Activated CD4-positive, alpha-beta T cell treated with anti-CD3 and anti-CD28 coated beads, Interleukin-2, amount 10 ng/mL, durations not matched to agents 7 days and 5 days (primary cell): ENCODE measurements at places on chromosomes 12 and 14.

DNA sequence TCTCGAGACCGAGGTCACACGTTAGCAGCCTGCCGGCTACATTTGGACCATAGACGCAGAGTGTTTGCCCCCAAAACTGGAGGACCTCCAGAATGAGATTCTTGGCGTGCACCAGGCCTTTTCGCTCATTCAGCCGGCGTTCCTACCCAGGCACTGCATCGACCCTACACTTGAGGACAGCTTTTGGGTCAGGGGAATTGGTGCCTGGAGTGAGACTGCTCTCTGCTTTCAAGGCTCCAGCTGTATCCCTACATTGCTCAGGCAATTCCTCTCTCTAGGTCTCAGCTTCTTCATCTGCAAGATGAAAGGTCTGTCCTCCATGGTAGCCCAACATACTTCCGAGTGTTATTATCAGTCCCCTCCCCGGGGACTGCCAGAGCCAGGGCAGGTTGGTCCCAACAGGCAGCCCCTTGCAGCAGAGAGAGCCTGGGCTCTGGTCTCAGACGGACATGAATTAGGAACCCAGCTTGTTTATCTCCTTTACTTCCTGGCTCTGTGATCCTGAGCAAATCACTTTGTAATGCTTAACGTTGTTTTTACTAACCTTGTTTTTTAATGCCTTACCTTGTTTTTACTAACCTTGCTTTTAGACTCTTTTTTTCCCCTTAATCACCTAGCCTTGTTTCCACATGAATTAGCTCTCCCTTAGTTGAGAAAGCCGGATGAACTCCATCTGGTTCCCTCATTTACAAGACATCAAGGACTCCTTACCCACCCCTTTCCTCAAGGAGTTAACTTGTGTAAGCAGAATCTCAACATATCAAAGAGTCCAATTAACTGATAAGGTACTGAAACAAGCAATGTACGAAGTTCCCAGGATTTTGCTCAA lies 892 bp downstream of the TCHP start:
- DNase-seq = peak; percentile 11

- DNase-seq = no peak
Measured at GRCh38 chr12:132490422-132491137, 629 bp downstream of the FBRSL1 start.

GRCh38 chr12:27627123-27627852 lies 69.0 kb upstream of the REP15 start:
- no peak for DNase-seq

DNA sequence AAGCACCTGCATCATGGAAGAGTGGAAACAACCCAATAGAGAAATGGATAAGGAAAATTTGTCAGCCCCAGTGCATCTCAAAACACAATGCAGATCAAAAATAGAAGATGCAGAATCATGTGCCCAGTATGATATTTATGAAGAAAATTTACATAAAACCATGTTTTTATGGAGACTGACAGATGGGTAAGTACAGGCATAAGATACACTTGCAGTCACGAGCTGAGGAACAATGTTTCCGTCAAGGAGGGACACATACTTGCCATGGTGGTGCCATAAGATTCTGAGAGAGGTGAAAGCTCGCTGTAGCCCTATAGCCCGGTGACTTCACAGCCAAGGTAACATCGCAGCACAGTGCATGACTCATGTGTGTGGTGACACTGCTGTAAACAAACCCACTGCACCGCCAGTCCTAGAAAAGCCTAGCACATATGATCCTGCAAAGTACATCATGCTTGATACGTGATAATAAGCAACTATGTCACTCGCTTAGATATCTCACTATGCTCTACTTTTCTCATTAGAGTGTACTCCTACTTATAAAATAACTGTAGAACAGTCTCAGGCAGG lies 112.6 kb downstream of the RIMBP2 start:
- no peak for DNase-seq

DNA sequence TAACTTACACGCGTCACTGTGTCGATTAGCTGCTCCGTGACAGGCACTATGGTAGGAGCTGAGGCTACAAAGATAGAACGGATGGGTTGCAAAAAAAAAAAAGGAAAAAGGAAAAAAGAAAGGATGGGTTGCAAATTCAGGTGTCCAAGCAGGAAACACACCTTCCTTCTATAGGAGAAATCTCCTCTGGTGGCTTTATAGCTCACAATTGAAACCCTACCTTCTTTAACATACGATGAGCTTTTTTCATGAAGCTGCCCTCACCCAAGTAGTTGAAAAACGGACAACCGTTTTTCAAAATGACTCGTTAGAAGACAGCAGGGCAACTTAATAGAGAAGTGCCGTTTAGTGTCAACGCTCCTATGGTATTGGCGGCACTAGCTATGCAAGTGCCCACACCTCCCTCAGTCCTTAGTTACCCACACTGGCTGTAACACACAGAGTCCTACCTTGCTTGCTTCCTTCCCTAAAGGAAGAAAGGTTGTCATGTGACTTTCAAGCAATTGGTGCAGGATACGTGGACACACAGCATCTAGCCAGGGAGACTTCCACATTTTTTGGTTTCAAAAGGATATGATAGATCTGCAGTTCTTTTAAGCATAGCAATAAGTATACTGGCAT lies 682 bp upstream of the TRIP11 start:
- DNase-seq = peak; percentile 24

- DNase-seq = no peak
Measured at GRCh38 chr14:87483271-87484260, 509.4 kb downstream of the GALC start.

DNA sequence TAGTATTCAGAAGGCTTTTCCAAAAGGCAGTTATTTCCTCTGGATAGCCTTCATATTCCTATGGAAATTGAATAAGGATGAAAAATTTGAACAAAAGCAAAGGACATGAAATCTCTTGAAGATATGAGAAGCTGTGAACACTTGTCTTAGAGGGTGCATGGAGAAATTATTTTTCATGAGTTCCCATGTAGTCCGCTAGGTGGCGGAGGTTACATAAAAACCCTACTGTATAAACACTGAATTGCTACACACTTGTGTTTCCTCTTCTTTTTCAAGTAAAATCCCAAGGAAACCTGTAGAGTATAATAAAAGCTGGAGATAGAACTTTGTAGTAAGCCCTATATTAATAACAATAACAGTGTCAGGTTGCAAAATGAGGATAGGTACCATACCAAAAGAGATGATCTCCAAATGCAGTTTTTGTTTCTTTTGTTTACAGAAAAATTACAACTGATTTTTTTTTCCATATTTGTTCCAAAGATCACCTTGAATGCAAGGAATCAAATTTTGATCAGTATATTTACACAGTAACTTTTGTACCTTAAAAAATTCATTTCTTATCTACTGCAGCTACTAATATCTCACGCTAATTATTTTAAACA lies 37.8 kb upstream of the OR4E1 start:
- peak; percentile 47 for DNase-seq

DNA sequence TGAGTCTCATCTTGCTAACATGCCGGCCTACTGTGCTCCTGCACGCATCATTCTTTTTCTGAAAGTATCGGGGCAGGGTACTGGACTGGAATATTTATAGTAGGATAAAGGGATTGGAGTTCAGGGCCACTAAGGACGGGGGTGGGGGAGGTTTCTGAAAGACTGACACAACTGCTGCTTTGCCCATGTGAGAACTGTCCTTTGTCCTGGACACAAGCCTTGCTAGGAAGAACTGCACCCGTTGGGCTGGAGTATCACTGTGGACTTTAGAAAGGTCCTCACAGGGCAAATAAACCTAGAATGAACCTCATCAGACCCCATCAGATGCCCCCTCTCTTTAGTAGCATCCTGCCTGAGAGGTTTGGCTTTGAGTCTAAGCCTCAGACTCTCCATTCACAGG lies 87.6 kb downstream of the PRMT8 start:
- no peak for DNase-seq

DNA sequence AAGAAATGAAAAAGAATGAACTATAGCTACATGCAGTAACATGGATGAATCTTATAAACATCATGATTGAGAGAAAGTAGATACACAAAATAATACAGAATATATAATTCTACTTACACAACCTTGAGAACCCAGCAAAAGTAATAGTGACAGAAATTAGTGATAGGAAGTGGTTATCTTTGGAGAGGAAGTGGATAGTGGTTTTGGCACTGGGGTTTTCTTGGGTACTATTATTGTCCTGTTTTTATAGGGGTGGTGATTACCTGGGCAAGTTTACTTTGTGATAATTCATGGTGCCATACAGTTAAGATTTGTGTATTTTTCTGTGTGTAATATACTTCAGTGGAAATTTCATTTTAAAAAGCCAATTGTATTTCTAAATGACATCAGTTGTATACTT lies 352.7 kb downstream of the AEBP2 start:
- peak; percentile 17 for DNase-seq

DNA sequence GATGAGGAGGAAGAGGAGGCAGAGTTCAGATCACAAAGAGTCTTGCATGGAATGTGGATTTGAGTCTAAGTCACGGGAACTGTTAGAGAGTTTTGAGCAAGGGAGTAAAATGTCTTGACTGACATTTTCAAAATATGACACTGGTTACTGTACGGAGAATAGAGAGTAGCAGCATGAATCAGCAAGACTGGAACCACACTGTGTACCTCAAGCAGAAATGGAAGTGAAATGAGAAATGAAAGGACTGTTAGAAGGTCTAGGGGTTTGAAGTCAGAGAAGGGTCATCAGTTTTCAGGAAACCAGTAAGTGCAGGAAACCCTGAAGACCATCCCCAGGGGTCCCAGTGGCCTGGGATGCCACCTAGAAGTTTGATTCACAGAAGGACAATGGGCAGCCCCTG lies 236.3 kb downstream of the GALC start:
- no peak for DNase-seq

DNA sequence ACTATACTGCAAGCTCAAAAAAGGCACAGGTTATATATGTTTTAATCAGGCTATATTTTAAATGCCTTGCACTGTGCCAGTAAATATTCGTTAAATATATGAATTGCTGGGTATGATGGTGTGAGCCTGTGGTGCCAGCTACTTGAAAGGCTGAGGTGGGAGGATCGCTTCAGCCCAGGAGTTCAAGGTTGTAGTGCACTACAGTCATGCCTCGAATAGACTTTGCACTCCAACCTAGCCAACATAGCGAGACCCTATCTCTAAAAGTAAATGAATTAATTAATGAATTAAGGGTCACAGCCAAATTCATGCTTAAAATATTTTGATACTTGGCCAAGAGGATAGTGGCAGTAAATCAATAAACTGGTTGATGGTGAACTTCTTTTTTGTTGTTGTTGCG lies 22.2 kb upstream of the MDM2 start:
- DNase-seq = no peak

DNA sequence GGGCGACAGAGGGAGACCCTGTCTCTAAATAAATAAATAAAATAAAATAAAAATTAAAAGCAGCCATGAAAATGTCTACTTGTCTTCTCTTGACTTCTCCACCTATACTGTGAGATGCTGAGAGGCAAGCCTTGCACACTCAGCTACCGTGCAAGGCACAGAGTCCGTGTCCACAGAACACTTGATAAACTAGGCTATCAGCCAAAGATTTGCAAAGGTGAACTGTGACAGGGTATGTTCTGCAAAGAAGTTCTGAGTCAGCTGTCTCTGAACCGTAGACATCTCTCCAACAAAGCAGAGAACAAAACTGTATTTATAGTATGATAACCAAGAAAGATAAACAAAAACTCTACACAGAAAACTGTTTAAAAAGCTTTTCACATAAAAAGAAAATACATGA lies 35.5 kb downstream of the STXBP6 start:
- DNase-seq = no peak

GRCh38 chr14:68564191-68564825 lies 228.6 kb downstream of the ZFP36L1 start:
- DNase-seq = no peak

- DNase-seq = peak; percentile 33
Measured at GRCh38 chr12:68334132-68334531, 2.0 kb upstream of the MDM1 start.

DNA sequence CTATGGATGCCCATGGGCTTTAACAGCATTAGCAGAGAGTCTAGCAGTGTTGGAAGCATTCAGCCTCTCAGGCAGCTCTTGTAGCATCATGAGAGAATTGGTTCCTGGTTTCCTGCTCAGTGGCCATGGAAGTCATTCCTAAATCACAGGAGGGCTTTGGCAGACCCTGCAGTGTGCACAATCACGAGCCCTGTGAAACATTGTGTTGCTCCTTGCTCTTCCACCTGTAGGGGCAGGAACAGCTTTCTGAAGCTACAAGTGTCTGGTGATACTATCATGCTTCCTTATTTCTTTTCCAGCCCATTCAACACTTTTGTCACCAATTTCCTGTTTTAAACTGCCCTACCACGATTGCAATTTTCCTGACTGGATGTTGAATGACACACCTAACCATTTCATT lies 402.2 kb upstream of the USP15 start:
- DNase-seq = no peak

DNA sequence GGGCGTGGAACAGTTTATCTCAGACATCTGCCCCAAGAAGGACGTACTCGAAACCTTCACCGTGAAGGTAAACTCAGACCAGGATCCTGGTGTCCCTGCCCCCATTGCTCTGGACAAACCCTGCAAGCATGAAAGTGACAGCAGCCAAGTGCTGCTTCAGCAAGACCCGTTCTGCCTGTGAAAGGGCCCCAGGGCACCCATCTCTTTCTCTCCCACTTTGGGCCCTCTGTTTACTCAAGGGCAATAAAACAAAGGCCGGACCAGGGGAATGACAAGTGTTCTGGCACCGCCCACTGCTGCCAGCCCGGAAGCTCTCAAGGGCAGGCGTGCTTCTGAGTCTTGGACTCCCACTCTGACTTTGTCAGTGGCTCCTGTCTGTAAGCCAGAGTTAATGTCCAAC lies 35.3 kb downstream of the CD9 start:
- DNase-seq = no peak

GRCh38 chr14:49946320-49947141 lies 53.6 kb downstream of the ARF6 start:
- peak; percentile 45 for DNase-seq

DNA sequence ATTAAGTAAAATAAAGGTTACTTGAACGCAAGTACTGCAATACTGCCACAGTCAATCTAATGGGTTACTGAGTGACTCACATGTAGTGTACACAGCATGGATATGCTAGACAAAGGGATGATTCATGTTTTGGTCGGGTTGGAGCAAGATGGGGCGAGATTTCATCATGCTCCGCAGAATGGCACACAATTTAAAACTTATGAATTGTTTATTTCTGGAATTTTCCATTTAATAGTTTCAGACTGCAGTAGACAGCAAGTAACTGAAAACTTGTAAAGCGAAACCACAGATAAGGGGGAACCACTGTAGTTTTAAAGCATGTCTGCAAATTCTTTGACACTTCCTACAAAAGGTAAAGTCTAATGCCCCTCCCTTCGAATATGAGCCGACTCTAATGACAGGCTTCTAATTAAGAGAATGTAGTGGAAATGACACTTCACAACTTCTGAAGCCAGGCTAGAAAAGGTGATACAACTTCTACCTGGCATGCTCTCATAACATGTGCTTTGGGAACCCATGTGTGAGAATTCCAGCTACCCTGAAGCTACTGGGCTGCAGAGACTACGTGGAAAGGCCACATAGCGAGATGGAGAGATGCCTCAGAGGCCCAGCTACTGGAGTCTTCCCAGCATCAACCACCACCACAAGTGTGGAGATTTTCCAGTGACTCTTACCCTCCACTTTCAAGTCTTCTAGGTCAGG lies 13.9 kb upstream of the TCP11L2 start:
- DNase-seq = no peak
